ENCODE measurements at places on chromosomes 1 and 21.

GRCh38 chr1:174726167-174726879, 273.4 kb upstream of the CACYBP start:
- no peak for DNase-seq

DNA sequence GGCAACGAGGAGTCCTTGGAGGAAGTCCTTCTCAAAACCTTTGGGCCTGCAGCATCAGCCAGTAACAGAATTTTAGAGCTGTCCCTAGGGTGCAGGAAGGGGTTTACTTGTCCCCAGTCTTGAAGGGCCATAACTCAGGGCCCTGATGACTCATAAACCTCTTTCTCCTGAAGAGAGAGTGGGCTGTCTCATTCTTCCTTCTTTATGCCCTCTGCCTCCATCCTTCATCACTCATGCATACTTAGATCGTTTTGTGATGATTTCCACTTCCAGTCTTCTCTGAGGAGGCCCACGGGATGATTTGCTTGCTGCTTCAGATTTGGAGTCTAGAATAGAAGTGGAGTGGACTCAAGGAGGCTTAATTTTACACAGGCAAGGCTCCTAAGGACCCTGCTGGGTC, 60.2 kb downstream of the NDUFS5 start:
- no peak for DNase-seq

GRCh38 chr1:91584878-91585277, 84.2 kb downstream of the CDC7 start:
- no peak for DNase-seq

- no peak for DNase-seq
These were observed 46.2 kb upstream of the BCL10 start for GRCh38 chr1:85322655-85323054.

DNA sequence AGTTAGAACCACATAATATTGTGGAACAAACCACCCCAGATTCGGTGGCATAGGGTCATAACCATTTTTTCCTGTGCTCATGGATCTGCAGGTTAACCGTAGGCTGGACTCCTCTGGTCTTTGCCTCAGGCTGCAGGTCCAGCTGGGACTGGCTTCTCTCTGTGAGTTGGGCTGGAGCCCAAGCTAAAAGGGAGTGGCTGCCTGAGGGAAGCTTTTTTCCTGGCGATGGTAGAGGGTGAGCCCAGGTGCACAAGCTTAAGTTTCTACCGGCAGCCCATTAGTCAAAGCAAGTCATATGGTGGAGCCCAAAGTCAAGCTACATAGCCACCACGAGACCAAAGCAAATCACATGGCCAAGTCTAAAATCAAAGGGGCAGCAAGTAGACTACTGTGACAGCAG, 13.8 kb downstream of the EPHX4 start:
- no peak for DNase-seq

DNA sequence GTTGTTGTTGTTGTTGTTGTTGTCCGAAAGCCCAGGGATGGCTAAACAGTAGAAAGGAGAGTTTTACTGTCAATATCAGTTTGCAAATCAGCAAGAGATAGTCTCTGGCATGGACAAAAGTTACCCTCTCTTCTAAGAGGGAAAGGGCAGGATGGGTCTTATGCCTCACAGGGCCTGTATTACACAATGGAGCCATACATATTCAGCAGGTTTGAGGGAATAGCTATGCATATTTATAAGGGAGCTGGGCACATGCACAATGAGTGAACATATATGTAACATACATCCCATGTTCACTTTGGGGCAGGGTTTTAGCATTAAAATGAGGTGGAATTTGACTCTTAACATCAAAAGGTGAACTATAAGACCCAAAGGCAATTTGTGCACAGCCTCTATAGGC, 84.4 kb upstream of the PGBD5 start:
- DNase-seq: no peak

DNA sequence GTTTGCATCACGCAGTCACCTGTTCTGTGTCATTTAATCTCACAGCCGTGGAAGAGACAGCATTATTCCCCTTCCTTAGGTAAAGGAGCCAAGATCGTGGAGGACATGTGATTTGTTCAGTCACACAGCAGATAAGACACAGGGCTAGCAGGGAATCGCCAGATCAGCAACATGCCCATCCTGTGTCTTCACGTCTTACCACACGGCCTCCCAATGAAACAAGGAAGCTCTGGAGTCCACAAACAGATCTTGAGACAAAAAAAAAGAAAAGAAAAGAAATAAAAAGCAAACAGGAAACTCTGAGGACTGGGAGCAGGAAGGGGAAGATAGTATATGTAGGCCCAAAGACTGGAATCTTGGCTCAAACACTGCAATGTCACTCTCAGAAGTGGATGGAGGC, 155.3 kb downstream of the ADSS2 start:
- DNase-seq: no peak

DNA sequence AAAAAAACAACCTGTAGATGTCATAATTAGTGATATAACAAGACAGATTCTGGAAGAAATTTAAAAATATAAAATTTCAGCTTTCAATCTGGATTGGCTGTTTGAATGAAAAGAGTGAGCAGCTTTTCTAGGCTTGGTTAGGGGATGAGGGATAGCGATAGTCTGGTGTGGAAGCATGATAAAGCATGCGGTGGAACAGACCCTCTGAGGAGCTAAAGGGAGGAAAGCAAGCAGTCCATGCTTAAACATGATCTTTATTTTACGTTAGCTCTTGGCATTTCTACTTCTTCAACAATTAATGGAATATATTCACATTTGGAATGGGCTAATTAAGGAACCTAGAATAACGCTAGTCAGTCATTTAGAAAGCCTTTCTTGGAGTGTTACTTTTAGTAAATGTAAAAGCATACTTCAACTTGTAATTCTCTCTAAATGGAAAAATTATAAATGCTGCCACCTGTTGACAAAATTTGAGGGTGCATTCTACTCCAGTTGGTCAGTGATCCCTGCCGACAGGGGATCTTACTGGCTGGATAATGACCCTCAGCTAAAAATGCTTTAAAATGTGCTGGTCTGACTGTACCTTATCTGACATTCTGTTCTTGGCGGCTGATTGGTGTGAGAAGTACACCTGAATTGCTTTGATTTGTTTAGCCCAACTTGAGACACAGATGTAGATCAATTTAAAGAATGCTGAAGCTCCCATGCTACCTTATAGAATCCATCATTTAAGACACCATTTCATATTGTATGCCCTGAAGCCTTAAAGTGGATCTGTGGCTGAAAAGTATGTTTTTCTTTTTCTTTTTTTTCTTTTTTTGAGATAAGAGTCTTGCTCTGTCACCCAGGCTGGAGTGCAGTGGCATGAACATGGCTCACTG, 61.2 kb downstream of the AK4 start:
- DNase-seq: no peak

- no peak for DNase-seq
These were observed 177.9 kb downstream of the EIF4G3 start for GRCh38 chr1:20998826-20999225.

GRCh38 chr1:65069011-65069565, 78.9 kb upstream of the AK4 start:
- DNase-seq: peak; percentile 23

- DNase-seq: no peak
These were observed 519.8 kb downstream of the PTPRU start for GRCh38 chr1:29756085-29756484.

GRCh38 chr1:92483610-92484471, 2.9 kb downstream of the GFI1 start:
- DNase-seq: no peak

DNA sequence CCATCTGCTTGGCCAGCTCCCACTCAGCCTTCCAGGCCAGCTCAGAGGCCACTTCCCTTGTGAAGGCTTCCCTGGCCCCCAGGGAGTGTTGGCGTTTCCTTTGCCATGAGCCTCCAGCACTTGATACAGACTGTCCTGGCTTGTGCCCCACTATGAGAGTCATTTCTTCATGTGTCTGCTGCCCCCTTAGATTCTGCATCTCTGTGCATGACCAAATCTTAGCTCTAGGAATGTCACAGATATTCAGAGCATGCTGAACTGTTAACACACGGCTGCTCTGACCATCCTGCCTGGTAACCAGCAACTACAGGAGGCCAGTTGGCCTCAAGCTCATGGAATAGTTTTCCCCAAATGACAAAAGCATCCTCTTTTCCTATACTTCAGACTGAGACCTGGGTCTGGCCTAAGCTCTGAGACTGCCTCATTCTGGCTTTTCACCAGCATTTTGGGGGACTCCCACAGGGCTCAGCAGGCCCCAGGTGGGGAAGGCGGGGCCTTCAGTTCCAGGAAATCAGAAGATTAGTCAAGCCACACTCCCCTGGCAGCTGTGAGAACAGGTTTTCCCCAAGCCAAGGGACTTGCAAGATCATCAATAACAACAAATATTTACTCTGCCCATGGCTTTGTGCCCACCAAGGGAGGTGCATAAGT, 182.6 kb upstream of the EDN2 start:
- peak; percentile 43 for DNase-seq

GRCh38 chr1:229641306-229641705, 15.3 kb downstream of the URB2 start:
- no peak for DNase-seq

DNA sequence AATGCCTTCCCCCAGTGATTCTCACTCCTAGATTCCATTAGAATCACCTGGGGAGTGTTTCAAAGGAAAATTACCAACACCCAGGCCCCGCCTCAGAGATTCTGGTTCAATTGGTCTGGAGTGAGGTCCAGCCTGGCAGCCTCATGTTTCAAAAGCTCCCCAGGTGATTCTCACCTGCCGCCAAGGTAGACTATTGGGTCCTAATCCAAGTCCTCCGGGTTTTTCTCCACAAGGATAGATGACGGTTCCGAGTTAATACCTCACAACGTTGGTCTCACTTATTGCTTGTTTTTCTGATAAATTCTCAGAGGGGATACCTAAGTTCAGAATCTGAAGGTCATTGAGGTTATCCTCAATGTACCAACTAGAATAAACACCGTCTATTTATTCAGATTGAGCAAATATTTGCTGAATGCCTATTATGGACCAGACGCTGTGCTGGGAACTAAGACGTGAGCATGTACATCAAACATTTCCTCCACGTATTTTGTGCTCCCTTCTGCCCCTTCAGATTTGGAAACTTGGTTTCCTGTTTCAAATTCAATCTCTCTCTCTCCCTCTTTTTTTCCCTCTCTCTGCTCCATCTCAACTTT, 97.5 kb downstream of the SEC16B start:
- no peak for DNase-seq

GRCh38 chr1:234933475-234933874, 195.2 kb downstream of the TOMM20 start:
- DNase-seq: no peak

DNA sequence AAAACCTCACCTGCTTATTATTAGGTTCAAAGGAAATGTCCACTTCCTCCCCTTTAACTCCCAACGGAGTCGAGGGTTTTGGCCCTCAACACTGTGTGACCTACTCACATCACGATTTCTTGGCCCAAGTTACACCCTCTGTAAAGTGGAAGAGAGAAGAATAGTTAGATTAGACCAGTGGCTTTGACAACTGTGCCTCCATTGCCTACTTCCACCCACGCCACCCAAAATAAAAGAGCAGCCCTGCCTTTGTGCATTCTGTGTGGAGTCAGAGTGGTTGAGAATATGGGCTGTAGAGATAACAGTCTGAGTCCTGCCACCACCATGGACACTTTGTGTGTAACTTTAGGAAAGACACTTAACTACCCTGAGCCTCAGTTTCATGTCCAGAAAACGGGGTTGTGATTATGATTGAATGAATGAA, 4.1 kb upstream of the HDGF start:
- DNase-seq: no peak

- DNase-seq: no peak
These were observed 9.3 kb downstream of the ETS2 start for GRCh38 chr21:38815060-38815405.

- DNase-seq: no peak
These were observed 526.9 kb downstream of the NPHP4 start for GRCh38 chr1:5465281-5465711.

DNA sequence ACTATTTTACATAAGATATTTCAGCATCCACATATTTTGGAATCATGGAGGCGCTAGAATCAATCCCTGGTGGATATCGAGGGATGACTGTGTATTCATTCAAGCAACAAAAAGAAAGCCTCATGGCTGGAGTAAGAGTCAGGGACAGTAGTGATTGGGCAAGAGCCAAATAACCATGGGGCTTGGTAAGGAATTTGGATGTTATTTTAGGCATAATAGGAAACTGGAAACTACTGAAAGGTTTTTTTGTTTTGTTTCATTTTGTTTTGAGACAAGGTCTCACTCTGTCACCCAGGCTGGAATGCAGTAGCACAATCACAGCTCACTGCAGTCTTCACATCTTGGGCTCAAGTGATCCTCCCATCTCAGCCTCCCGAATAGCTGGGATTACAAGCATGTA, 33.8 kb upstream of the EYA3 start:
- no peak for DNase-seq

GRCh38 chr1:56584910-56585528, 5.7 kb upstream of the PLPP3 start:
- DNase-seq: no peak

- no peak for DNase-seq
These were observed 53.4 kb upstream of the EDN2 start for GRCh38 chr1:41537788-41538351.

- no peak for DNase-seq
These were observed 8.4 kb downstream of the TRIM58 start for GRCh38 chr1:247865416-247865815.

DNA sequence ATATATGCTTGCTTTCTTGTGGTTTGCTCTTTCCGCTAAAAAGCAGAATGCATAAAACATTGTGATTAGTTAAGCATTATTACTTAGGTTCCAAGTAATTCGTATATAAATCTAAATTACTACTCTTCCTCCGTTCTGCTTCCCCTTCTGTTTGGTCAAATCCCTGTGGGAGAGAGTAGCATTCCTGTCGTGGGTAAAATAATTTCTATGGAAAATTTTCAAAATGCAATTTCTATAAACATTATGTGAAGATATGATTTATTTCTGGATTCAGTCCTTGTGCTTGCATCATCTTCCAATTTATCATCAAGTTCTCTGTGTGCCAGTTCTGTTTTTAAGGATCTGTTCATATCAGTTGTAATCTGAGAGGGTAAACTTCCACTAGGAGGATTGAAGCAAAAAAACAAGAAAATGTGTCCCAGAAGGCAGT, 7.2 kb upstream of the WARS2 start:
- no peak for DNase-seq

DNA sequence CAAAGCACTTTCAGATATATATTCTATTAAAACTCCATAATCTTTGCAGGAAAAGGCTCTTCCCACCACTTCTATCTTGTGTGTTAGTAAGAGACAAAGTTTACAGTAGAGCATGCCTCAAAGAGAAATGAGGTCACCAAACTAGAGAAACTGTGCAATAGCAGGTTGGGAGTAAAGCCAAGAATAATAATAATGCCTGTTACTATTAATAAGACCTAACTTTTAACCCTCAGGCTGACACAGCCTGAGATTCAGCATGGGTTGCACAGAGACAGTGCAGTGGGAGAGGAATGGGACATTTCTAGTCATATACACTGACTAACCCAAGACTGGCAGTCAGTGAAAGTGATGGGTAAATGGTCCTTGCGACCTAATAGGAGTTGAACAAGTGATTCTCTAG, 320.2 kb upstream of the NFIA start:
- no peak for DNase-seq

DNA sequence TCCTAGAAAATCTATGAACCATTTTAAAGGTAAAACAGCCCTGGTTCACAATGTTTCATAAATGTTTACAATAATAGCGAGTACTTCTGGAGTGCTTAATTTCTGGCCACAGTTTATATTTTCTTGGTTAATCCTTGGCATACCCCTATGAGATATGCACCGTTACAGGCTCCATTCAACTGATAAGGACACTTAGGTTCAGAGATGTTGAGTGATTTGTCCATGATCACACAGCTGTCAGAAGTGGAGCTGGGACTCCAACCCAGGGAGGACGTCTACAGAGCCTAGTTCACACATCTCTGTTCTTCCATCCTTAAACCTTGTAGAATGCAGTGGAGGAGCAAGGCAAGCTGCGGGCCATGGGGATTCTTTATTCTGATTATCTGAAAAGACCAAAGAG, 48.4 kb upstream of the RUNX1 start:
- DNase-seq: no peak
